Dermis blood vessel endothelial cell (primary cell): ENCODE measurements at places on chromosomes 5 and 9. TPM values are rescaled to one million over a fixed set of nuclear protein-coding genes. Genes with fewer than 3 reads are reported as not detected.

GRCh38 chr5:55364537-55365055 is 56.8 kb downstream of the MTREX start:
- no peak for DNase-seq

- DNase-seq, result no peak
Observed at GRCh38 chr9:88219601-88220000, 81.3 kb upstream of the SPATA31C2 start.

GRCh38 chr5:142806841-142807267 is 36.7 kb downstream of the ARHGAP26 start:
- no peak for DNase-seq

GRCh38 chr5:149365418-149365817 is 7.6 kb downstream of the PCYOX1L start:
- DNase-seq, result no peak

DNA sequence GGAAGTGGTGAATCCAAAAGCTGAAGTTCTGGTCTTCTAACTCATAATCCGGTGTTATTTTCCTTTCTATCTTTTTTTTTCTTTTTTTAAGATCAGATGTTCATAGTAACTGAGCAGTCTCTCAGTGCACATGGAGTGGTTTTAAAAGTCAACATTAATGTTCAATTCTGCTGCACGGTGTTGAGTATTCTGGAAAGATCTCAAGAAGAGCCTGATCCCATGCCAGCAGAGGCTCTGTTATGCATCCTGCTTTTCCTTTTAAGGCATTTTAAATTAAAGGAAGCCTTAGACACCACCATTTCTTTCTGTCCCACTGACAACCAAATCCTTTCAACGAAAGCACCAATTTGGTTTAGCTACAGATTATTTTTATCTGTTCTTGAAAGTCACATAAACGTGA is 33.4 kb downstream of the SEMA5A start:
- DNase-seq, result no peak

DNA sequence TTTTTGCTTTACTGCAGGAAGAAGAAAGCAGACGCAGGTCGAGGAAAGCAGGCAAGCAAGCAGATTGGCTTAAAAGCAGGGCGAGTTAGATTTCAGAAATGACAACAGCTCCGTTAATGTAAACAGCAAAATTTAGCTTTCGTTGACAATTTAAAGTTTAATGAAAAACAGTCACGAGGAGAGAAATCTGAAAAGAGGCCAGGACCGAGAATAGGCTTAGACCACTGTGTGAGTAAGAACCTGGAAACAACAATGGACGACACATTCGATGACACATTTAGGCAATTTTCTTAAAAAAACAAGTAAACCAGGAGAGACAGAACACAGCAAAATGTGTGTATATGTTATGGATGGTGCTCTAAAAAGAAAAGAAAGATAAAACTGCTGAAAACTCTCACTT is 155.3 kb downstream of the ISOC1 start:
- no peak for DNase-seq

- DNase-seq, result no peak
Observed at GRCh38 chr5:167861129-167861927, 430.1 kb upstream of the WWC1 start.

DNA sequence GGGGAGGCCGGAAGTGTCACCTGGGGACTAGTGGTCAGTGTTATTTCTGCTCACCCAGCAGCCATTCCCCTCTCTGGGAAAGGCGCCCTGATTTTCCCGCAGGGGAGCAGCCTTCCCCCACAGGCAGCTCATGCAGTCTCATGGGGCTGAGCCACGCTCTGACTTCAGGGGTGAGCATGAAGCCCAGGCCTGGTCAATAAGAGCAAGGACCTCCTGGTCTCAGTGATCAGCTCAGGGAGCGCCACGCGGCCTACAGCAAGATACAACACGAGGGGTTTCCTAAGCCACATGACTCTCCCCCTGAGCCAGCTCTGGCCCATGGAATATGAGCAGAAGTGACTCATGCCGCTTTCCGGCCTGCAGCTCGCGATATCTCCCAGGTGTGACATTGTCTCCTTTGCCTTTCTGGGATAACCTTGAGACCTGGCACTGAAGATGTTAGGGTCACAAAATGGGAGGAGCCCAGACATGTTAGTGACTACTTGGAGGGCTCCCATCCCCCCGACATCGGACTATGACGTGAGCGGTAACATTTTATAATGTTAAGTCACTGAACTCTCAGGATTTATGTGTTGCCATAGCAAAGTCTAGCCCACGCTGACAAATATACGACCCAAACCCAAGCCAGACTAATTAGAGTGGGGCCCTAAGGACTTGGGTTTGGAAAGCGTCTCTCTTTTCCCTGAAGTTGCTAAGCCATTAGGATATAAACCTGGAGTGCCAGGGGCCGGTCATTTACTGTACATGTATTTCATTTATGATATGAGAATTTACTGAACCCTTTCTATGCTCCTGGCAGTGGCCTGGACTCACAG is 46.5 kb upstream of the GFPT2 start:
- no peak for DNase-seq

- DNase-seq, result peak; percentile 27
Observed at GRCh38 chr9:127492616-127493015, 41.3 kb downstream of the LRSAM1 start.

- no peak for DNase-seq
Observed at GRCh38 chr5:120298981-120299380, 165.1 kb upstream of the PRR16 start.

DNA sequence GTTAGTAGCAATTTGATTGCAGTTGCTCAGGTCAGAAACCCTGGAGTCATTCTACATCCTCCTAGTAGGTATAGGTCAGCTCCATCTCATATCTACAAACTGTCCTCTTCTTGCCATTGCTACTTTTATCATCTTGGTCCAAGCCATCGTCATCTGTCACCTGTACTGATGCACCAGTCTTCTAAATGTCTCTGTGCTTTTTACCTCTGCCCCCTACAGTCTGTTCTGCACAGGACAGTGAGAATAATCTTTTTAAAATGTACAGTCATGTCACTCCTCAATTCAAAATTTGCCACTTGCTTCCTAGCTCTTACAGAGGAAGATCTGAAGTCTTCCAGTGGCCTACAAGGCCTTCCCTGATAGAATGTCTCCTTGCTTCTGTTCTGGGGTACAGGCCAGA is 6.8 kb downstream of the NNT start:
- no peak for DNase-seq

GRCh38 chr5:122362361-122362760 is 50.3 kb downstream of the SNCAIP start:
- DNase-seq, result no peak

GRCh38 chr9:123912167-123912897 is 17.6 kb downstream of the DENND1A start:
- no peak for DNase-seq

GRCh38 chr5:80094236-80094738 is 59.1 kb downstream of the THBS4 start:
- DNase-seq, result no peak

GRCh38 chr5:141711687-141712086 is 29.7 kb upstream of the ARAP3 start:
- no peak for DNase-seq

DNA sequence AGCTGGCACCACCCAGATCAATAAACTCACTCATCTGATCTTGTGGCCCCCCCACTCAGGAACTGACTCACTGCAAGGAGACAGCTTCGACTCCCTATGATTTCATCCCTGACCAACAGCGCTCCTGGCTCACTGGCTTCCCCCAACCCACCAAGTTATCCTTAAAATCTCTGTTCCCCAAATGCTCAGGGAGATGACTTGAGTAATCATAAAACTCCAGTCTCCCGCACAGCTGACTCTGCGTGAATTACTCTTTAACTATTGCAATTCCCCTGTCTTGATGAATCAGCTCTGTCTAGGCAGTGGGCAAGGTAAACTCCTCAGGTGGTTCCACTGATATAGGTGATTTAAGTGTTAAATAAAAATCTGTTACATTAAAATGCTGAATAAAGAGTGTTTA is 1.9 kb upstream of the TRIM32 start:
- DNase-seq, result no peak

DNA sequence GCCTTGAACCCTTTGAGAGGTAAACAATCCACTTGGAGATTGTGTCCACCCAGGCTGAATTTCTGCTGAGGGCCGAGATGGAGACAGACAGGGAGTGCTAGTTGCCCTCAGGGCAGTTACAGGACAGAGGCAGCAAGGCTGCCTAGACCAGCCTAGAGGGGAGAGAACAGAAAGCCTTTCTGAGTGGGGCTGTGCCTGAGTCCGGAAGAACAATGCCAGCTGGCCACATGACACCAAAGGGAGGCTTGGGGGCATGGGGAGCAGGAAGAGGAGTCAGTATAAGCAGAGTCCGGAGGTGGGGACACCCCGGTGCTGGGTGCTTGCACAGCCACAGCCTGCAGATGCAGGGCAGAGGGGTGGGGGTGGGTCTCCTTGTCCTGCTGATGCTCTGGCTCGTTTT is 145.7 kb downstream of the CFAP90 start:
- DNase-seq, result no peak

DNA sequence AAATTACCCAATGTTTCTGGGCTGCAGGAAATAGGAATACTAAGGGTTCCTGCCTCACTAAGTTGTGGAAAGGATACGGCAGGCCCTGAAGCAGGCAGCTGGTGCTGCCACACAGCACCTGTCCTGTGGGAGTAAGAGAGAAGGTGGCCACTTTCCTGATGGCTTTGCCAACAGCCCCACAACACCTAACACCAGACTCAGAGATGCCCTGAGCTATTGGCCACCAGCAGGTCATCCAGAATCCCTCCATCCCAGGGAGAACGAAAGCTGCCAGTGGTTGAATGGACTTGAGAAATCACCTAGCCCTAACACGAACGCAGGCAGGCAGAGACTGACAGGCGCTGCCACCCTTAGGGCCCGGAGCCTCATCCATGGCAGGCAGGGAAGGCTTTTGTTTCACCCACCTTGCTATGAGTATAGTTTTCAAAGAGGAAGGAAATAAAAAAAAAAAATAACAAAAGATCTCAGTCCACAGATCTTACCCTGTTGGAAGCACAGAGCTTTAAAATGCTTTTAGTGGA is 82.2 kb downstream of the DCP2 start:
- DNase-seq, result no peak

DNA sequence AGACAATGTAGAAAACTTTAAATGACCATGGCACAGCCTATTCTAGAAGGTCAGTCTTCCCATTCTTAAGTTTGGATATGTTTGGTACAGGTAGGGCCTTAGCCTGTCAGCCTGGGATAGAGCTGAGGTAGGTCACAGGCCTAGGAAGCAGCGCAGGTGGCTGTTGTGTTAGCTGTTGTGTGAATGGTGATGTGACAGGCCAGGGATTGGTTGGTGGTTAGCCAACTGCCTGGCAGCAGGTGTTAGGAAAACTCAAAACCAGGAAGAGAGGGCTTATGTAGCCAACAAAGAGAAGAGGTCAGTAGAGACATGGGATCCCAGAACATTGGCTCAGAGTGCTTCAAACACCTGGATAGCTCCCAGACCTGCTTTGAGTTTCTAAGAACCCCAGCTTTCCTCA is 84.2 kb downstream of the FBXO38 start:
- no peak for DNase-seq

DNA sequence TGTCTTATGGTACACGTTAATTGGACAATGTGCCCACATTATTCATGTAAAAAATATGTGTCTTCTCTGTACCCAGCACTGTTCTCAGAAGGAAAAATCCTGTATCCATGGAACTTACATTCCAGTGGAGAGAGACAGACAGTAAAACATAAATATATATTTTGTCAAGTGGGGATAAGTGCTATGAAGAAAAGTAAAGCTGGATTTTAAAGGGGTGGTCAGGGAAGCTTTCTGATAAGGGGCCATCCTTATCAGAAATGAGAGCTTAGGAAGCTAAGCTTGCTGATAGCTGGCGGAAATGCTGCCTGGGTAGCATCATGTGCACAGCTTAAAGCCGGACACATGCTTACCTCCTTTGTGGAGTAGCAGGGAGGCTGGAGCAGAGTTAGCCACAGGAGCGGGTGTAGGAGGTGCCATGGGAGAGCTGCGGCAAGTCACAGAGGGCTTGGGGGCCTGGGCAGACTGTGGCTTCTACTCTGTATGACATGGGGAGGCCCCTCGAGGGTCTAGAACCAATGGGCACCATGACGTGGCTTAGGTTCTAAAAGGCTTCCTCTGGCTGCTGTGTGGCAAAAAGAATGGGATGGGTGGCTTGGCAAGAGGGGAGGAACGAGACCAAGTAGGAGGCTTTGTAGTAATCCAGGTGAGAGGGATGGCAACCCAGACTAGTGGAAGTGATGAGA is 141.7 kb downstream of the FGF1 start:
- DNase-seq, result no peak

GRCh38 chr5:100654895-100655294 is 119.7 kb downstream of the FAM174A start:
- no peak for DNase-seq

GRCh38 chr9:135040892-135041291 is 46.6 kb upstream of the OLFM1 start:
- no peak for DNase-seq

DNA sequence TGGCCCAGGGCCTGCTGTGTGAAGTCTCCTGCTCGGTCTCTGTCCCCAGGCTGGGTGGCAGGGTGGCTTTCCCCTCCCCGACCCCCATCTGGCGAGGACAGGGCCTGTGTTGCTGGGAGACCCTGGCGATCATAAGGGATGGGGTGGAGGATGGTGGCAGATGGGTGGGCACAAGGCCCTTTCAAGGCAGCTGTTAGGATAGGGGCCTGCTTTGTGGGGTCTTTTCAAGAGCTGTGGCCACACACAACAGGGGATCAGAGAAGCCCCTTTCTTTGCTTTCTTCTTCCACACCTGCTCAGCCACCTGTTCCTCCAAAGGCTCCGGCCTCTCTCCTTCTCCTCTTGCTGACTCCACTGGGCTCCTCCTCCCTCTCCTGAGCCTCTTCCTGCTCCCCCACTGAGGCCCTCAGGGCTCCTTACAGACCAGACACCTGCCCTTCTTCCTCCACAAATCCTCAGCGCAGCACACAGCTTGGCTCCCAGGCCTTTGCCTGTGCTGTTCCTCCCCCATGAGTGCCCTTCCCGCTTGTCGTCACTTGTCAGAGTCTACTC is 15.0 kb upstream of the NEURL1B start:
- DNase-seq, result no peak

GRCh38 chr5:54480296-54480695 is 24.8 kb downstream of the HSPB3 start:
- no peak for DNase-seq

Gene GLRA1
- total RNA-seq, result not detected in 2 replicates

Gene UNC5A
- 0.34 and 1.5 TPM in 2 replicates for total RNA-seq

Gene EPB41L4A
- total RNA-seq, result 33.5 and 48.5 TPM in 2 replicates

Gene GRM6
- total RNA-seq, result not detected in 2 replicates

Gene SV2C
- total RNA-seq, result 0.05 TPM in 1 of 2 replicates, not detected in the other

Gene INSL6
- total RNA-seq, result not detected in 2 replicates

Gene SPATA31D4
- not detected in 2 replicates for total RNA-seq

Gene OR2V2
- not detected in 2 replicates for total RNA-seq

Gene ZNF483
- 1.8 and 3.2 TPM in 2 replicates for total RNA-seq
